Activated CD4-positive, CD25-positive, alpha-beta regulatory T cell treated with anti-CD3 and anti-CD28 coated beads, Interleukin-2, amount 50 U/mL, for 24 hours (primary cell): ENCODE measurements at places on chromosomes 4 and X.

DNA sequence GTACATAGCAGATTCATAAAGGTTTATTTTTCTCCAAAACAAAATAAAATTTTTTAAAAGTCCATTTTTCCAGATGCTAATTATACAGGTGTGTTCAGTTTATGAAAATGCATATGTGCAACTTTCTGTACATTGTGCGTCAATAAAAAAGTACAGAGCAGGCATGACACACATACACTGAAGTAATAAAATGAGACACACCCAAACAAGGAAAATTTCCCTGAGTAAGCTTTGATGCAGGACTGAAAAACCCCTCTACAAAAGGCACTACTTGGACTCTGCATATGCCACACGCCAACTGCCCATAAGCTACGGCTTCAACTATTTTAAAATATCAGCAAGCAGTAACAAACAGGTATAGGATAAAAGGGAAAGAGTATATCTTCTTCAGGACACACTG is 13.8 kb downstream of the ARAP2 start:
- no peak for ATAC-seq

DNA sequence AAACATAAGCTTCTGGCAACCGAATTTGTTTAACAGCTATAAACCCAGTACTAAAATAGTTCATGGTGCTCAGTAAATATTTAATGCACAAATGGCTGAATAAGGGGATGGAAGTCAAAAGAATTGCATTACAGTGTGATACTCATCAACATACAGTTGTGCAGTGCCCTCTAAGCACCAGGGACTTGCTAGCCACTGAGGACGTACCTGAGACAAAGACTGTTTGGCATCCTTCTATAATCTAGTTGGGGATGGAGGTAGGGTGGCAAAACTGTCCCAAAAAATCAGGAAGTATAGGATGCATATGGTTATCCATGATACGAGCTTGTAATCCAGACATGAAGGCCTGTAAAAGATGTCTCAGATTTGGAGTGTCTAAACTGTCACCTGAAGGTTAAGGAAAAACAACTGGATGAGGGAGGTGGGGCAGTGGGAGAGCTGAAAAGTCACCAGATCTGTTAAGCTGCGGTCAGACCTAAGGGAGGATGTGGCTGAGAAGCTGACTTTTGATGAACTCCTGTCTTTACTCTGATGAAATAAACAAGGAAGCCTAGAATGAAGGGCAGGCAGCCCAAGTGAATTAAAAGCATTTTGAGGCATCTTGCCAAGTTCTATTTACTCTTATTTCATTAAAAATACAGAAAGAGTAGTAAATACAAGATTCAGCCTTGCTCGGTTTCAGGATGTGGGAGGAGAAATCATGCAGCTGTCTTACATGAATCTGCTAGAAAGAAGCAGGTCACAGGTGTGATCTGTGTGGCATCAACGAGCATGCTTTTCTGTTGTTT is 12.0 kb upstream of the CD38 start:
- ATAC-seq, result peak; percentile 81

GRCh38 chr4:79991601-79992000 is 81.4 kb downstream of the ANTXR2 start:
- no peak for ATAC-seq

DNA sequence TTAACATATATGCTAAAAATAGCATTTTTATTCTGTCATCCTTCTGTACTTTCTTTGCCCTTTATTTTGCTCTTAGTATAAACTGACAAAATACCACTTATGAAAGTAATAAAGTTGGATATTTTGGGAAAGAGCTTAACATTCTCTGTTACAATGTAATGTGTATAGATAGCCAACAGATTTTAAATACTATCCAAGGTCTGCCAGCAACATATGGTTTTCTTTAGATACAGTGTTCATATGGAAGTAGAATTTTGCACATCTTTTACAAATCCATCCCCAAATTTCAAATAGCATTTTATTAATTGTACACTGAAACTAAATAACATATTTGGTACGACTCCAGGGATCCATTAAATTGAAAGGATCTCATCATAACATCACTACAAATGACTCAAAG is 268.6 kb upstream of the PCDH18 start:
- ATAC-seq, result no peak

DNA sequence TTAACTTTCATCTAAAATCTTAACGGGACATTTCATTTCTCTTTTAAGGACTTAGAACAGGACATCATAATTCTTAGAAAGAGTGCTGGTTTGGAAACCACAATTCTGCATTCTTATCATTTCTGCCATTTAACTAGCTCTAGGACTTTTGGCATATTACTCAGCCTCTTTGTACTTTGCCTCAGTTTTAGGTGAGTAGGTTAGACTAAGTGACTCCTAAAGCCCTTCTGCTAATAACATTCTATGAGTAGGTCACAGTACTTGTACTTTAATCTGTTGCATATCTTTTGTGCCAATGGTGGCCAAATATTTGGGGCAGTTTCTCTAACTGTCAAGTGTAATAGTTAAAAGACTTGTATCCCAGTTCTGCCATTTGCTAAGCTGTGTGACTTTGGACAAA is 115.4 kb upstream of the NUDT6 start:
- ATAC-seq, result no peak

- no peak for ATAC-seq
Observed at GRCh38 chr4:4693258-4693657, 151.4 kb upstream of the STX18 start.

GRCh38 chr4:184541907-184542306 is 67.6 kb upstream of the IRF2 start:
- ATAC-seq, result no peak

DNA sequence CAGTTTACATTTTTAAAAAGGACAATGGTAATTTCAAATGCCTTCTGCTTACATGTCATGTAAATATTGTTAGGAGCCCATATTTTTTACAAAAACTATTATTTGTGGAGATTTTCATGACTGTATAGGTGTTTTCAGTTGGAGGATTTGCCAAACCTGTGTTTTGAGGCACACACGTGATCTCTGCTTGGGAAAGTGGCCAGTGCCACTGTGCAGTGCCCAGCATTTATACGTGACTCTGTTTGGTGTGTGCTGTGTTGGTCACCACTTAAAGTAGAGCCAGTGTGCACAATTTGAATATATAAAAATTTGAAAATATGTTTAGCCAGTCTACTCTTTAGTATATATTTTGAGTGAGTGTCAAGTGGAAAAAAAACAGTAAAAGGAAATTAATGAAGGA is 26.8 kb upstream of the NAP1L5 start:
- ATAC-seq, result no peak

DNA sequence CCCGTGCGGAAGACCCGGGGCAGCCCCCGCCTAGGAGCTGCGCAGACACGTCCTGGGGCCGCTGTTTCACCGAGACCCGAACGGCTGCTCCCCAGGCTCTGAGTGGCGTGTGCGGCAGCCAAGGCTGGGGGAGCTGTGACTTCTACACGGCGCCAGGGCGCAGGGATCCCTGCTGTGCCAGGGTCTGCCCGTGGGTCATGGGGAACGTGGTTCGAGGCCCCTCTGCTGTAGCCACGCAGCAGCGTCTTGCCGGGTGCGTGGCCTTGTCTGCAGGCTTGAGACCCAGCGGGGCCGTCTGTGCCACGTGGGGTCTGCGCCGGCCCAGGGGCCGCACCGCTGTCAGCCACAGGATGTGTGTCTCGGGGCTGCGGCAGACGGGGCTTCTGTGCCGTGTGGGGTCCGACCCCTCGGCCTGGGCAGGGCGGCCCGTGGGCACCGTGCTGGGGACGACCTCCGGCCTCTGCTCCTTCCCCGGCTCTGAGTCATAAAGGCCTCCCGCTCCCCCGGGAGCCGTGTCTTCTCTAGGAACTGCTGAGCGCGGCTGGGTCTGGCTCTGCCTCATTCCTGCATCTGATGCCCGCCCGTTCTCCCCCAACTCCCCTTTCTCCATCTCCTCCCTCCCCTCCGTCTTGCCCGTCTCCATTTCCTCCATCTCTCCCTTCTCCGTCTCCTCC is 12.7 kb upstream of the GTPBP6 start:
- ATAC-seq, result peak; percentile 68

GRCh38 chrX:17563076-17563475 is 174.2 kb upstream of the SCML1 start:
- ATAC-seq, result no peak

DNA sequence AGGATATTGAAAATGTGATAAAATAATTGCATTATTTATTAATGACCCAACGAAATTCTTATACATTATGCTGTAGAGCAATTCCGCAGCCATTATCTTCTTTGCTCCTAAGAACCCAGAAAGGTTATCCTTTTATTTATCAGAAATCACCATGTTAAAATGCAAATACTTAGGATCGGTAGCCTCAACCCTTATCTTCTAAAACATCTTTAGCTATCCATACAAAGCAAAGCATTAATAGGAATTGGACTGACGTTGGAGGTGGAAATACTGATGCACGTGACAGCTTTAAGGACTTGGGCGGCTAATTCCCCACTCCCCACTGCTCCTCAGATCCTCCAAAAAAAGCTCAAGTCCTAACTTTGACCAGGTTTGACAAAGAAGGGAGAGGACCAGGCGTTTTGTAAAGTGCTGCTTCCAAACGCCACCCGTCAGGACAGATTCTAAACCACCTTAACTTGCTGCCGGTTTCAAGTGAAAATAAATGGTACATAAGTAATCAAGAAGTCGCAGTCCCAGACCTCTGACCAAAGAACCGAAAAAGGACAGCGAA is 539 bp upstream of the SPCS3 start:
- no peak for ATAC-seq

DNA sequence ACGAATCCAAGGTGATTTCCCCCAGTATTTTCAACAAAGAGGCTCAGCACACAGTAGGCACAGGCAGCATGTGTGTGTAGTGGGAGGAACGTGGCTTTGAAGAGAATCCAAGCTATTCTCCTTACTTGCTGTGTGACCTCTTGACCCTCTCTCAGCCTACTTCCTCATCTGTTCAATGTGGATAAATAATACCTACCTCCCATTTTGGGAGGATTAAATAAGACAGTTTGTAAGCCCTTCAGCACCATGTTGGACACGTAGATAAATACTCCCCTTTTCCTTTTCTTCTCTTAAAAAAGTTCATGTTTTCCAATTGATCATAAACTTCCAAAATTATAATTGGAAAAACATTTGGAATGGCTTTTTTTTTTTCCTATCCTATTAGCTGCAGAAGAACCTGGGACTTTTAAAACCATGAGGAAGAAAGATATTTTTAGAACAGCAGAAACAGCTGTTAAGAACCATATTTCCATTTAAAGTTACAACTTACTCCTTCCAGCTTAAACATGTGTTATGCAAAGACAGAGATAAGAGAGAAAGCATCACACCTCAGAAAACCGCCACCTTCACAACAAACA is 56.1 kb upstream of the TMEM131L start:
- no peak for ATAC-seq

DNA sequence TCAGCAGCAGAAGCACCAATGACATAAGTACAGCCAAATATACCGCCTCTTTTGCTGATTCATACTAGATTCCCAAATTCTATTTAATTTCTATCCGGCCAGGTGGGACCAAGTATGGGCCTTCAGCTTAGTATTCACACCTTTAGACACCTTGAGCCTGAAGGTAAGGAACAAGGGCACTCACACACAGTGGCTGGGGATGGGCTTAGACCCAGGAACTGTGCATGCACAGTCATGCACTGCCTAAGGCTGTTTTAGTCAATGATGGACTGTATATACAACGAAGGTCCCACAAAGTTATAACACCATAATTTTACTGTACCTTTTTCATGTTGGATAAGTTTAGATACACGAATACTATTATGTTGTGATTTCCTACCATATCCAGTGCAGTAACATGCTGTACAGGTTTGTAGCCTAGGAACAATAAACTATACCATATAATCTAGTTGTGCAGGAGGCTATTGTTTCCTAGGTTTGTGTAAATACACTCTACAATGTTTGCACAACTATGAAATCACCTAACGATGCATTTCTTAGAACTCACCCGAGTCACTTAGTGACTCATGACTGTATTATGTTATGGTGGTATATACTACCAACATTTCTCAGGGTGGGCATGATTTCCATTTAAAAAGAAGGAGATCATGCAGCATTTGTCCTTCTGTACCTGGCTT is 9.7 kb upstream of the CLNK start:
- no peak for ATAC-seq

GRCh38 chr4:98544141-98544817 is 114.1 kb downstream of the TSPAN5 start:
- ATAC-seq, result peak; percentile 32

DNA sequence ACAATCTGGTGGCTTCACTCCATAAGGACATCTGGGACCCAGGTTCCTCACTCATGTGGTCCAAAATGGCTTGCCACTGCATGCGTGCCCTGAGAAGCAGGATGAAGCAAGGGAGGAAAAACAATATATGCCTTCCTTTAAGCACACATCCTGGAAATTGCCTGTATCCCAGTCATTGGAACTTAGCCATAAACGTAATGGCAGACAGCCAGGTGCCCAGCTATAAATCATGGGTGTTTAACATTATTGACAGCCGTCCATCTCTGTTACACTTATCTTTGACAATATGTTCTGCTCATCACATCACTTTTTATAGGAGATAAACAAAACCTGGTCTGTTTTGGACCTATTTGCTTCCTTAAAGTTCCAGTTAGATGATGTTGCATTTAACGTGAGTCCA is 181.0 kb downstream of the AASDH start:
- ATAC-seq, result no peak

DNA sequence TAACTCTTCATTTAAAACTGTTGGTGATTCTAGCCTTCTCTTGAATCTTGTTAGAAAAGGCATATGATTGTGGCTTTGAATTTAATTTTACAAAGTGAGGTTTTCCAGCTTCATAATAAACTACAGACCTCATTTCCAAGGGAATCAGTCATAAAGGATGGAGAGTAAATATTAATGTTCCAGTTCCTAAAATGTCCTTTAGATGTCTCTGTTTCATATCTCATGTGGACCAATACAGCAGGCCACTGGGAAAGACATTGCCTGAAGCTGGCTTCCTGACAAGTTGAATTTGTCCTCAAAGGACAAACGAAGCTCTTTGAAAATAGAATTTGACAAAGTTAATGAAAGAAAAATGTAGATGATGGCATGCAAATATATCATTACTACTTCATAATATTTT is 125.4 kb downstream of the ZNF330 start:
- ATAC-seq, result no peak

- ATAC-seq, result no peak
Observed at GRCh38 chr4:159542296-159542695, 439.4 kb downstream of the RAPGEF2 start.

GRCh38 chr4:11467931-11468330 is 39.2 kb upstream of the HS3ST1 start:
- no peak for ATAC-seq

DNA sequence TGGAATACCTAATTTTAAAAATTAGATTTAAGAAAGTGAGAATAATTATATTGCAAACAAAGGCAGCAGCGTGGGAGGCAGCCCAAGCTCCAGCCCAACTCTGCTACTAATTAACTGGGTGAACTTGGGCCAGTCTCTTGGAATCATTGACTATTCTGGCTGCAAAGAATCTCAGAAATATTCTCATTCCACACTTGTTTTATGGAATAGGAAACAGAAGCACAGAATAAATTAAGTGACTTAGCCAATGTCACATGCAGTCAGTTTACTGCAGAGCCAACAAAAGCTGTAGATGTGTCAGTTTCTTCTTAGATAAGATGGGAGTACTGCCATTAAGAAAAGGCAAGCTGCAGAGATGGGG is 132.6 kb upstream of the FAM9B start:
- no peak for ATAC-seq

- ATAC-seq, result no peak
Observed at GRCh38 chr4:83920375-83920774, 384.5 kb downstream of the GPAT3 start.

GRCh38 chrX:43971966-43972961 is 926 bp downstream of the NDP start:
- no peak for ATAC-seq
